Stimulated activated CD8-positive, alpha-beta memory T cell treated with anti-CD3 and anti-CD28 coated beads, Interleukin-12 subunit alpha, Interleukin-12 subunit beta, amount 100 ng/mL, for 1 hour (primary cell): ENCODE measurements at places on chromosomes 13 and 19.

DNA sequence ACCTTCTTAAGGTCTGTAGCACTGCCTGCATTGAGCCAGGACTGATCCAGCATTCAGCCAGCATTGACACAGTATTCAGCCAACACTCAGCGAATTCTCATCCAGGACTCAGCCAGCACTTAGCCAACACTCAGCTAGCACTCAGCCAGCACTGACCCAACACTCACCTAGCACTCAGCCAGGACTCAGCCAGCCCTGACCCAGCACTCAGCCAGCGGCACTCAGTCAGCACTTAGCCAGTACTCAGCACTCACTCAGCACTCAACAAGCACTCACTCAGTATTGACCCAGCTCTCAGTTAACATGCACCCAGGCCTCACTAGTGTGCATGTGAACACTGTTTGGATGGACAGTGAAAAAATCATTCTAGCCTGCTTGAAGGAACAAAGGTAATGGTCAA is 55.0 kb downstream of the TSHZ3 start:
- no peak for DNase-seq

DNA sequence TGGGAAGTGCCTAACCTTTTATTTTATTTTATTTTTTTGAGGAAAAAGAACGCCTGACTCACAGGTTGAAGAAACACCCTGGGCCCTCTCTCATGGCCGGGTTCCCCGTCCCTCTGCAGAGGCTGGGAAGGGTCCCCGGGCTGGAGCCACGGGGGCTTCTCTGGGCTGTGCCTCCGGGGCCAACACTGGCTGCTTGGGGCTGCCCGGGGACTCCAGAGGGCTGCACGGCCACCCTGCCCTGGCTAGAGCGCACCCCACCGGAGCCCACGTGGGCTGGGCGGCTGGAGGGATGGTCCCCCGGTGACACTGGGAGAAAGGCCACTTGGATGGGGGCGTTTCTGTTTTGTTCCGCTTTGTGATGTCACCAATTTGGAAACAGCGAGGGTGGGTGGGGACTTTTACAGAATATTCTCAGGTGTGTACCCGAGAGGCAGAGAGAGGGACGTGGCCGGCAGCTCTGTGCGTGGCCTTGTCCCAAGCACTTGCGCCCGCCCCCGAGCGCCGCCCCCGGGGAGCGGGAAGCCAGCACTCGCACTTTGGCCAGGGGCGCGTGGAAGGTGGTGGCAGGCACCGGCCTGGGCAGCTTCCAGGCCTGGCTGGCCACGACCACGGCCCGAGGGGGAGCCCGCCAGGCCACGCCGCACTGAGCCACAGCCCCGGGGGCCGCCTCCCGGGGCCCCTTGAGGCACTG is 13.9 kb upstream of the GNA15 start:
- DNase-seq: no peak

DNA sequence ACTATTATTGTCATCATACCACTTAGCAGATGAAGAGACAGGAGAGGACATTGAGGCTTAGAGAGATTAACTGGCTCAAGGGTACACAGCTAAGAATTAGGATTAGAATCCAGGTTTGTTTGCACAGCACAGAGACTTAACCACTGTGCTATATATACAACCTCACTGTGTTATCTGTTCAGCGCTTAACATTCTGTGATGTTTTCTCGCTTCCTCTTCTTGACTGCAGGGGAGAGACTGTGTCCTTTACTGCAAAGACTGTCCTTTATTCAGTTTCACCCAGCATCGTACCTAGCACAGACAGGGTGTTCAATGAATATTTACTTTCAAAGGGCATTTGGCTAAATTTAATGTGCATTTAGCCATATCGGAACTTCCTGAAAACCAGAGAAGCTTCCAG is 54.9 kb upstream of the PCDH8 start:
- no peak for DNase-seq

DNA sequence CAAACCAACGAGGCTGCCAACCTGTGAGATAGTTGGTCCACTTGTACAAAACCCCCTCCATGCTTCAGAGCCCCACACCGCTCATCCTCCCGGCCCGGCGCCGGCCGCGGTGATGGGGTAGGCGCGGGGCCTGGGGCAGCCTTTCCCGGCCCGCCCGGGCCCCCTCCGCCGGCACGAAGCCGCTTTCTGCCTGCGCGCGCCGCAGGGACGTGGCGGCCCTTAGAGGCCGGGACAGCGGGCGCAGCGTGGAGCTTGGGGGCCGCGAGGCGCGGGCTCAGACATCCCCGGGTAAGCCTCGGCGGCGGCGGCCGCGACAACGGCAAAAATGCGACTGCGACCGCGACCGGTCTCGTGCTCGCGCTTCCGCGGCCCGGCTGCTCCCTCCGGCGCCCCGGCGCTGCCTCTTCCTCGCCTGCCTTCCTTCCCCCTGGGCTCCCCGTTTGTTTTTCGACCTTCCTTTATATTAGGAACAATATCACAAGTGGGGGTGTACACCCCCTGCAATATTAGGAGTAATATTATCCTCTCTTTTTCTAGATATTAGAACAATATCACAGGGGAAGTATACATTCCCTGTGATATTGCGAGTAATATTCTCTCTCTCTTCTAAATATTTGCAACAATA is 53.9 kb upstream of the CEACAM21 start:
- no peak for DNase-seq

DNA sequence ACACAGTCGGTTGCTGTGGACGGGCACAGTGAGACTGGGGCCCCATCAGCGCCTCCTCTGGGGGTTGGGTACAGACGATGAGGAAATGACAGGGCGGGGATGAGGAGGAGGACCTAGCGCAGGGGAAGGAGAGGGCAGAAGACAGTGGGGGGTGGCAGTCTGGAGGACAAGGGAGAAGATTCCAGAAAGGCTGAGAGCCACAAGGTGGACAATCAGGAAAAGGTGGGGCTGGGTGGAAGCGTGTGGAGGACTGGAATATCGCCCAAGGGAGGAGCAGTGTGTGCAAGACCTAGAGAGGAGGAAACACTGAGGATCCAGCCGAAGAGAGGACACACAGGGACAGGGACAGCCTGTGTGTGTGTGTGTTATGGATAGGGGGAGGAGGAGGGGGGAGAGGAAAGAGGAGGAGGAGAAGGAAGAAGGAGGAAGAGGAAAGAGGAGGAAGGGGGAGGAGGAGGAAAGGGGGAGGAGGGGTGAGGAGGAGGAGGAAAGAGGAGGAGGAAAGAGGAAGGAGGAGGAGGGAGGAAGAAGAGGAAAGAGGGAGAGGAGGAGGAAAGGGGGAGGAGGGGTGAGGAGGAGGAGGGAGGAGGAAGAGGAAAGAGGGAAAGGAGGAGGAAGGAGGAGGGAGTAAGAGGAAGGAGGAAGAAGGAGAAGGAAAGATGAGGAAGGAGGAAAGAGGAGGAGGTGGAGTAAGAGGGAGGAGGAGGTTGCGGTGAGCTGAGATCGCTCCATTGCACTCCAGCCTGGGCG is 15.8 kb upstream of the GARIN5A start:
- no peak for DNase-seq

DNA sequence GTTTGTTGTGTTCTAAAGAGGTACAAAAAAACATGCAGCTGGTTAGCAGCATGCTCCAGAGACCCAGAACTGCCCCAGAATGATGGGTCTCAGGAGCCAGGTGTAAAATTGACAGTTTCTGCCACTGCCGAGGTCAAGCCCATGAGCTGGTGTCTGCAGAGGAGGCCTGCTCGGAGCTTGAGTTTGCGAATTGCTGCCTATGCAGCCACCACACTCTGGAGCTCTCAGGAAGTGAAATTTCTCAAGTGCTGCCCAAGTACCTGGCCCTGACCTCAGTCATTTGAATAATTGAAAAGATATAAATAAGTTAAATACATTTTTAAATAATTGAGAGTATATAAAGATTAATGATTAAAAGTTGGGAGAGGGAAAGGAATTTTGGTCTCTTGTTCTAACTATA is 66.4 kb downstream of the ZAR1L start:
- no peak for DNase-seq

GRCh38 chr13:40342901-40343300 is 323.5 kb downstream of the FOXO1 start:
- no peak for DNase-seq

DNA sequence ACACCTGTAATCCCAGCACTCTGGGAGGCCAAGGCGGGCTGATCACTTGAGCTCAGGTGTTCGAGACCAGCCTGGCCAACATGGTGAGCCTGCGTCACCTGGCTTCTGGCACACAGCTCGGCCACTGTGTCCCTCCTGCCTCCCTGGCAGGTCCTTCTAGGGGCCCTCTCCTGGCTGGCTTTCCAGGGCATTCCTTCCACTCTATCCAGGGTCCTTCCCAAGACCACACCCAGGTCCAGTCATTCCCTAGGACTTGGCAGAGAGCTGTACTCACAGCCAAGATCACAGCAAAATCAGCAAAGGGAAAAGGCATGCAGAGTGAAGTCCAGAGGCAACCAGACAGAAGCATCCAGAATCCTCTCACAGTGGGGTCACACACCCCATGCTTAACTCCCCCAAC is 9.7 kb upstream of the HSH2D start:
- no peak for DNase-seq

- peak; percentile 91 for DNase-seq
These were observed at the start of gene TMEM161A for GRCh38 chr19:19138109-19138981. Gene TMEM161A, minus strand, starts transcription at chr19:19138478. Its CDS starts 50 bp downstream, at chr19:19138428.

DNA sequence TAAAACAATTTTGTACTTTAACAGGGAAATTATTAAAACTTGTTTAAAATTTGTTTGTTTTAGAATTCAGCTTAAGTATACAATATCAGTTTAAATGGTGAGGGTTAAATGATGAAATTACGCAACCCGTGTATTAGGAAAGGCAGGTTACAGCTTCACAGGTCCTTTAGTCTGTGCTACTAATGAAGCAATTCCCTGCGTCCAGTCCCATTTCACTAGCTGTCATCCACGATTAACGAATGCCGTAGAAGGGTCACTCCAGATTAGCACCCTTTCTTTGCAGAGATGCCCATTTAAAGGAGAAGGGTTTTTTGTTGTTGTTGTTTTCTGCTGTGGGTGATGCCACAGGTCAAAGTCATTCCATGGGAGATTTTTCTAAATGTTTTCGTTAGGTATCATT is 457.6 kb upstream of the SLC10A2 start:
- DNase-seq: no peak

DNA sequence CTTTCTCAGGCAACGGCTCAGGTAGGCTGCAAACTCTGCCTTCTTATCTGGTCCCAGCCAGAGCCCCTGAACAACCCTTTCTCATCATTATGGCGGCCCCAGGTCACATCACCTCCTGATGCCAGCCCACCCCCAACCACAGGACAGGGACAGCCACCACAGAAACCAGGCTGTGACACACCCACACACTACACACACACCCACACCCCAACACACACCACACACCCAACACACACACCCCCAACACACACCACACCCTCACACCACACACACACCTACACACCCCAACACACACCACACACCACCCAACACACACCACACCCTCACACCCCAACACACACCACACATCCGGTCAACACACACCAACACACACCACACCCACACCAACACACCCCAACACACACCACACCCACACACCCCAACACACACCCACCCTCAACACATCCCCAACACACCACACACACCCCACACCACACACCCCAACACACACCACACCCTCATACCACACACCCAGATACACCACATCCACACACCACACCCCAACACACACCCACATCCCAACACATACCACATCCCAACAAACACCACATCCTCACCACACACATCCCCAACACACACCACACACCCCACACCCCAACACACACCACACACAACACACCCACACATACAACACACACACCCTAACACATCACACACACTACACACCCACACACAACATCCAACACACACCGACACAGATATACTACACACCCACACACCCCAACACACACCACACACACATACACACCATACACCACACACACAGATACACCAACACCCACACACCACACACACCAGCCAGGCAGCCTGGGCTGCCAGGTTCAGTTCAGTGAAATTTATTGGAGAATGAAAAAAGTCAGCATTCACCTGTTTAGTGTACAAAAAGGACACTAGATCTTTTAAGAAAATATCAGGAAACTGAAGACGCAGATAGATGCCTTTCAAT is 4.2 kb upstream of the ISYNA1 start:
- DNase-seq: no peak

GRCh38 chr13:73169971-73170370 is 111.2 kb downstream of the KLF5 start:
- DNase-seq: no peak

DNA sequence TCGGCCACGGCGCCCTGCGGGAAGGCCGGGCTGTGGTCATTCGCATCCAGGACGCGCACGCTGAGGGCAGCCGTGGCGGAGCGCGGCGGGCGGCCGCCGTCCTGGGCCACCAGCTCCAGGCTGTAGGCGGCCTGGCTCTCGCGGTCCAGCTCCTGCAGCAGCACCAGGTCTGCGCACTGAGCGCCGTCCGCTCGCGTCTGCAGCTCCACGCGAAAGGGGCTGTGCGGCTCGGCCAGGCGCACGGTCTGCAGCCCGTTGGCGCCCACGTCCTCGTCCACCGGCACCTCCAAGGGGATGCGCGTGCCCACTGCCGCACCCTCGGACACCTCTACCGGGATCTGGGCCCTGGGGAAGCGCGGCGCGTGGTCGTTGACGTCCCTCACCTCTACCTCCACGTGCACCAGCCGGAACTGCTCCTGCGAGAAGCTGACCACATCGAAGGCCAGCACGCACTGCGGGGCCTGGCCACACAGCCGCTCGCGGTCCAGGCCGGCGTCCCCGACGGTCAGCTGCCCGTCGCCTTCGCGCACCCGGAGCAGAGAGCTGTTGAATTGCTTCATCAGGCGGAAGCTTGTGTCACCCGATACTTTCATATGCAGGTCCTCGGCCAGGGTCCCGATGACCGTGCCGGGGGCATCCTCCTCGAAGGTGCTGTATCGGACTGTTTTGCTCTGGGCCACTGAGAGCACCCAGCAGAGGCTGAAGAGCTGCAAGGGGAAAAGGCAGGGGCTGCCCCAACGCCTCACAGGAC is 583 bp downstream of the PCDH8 start:
- DNase-seq: no peak

- no peak for DNase-seq
These were observed 468.6 kb downstream of the COG6 start for GRCh38 chr13:40123962-40124632.

DNA sequence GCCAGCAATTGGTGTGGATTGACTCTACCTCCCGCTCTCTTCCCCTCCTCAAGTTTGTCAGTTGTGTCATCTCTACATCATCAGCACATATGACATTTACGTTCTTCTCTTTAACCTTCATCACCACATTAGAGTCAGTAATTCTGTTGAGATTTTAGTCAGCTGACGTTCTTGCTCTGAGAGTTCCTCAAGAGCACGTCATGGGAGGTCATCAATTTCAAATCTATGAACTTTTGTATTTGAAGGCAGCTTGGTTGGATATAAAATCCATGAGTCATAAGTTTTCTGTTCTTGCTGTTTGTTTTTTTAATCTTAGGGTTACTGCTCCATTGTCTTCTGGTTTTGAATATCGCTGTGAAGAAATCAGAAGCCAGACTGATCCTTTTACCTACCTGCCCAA is 21.8 kb upstream of the ARGLU1 start:
- no peak for DNase-seq

GRCh38 chr19:45091031-45091923 is 1.7 kb upstream of the PPP1R37 start:
- peak; percentile 95 for DNase-seq
